ENCODE measurements at places on chromosomes 7 and 10. TPM values are rescaled to one million over a fixed set of nuclear protein-coding genes. Genes with fewer than 3 reads are reported as not detected.

LRIT1 gene
- total RNA-seq, result not detected

DNA sequence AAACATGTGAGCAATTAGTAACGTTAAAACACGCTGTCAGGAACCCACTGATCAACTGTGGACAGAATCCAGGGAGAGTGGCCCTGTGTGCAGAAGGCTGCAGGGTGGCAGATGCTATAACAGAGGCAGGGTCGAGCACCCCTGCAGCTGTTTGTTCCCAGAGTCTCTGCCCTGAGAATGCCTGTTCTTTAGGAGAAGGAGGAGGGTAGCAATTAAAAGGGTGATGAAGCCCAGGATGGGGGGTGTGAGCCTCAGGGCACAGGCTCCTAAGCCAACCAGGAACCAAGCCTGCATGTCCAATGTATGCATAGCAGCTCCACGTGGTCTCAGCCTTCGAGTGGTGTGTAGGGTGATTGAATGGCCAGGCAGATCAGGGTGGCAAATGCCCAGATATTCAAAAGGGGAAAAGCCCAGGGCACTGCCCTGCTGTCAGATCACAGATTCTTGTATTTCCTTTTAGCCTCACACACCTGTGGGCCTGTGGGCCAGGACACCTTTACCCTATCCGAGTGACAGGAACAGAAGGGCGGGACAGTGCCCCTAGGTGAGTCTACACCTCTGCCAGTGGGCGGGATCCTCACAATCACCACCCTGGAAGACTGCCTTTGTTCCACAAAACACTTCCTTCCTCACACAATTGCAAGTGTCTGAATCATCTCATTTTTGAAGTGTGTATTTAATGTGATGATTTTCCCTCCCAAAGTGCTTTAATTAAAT is 7.3 kb downstream of the WDFY4 start:
- DNase-seq, result no peak
- H3K4me1 ChIP-seq, result no peaks in the 10 kb centered on the region
- no peak overlapping the region for H3K4me3 ChIP-seq
- no peak overlapping the region for H3K27ac ChIP-seq

- H3K4me3 ChIP-seq, result no peak overlapping the region
- peaks cover 14% of the 10 kb centered on the region for H3K4me1 ChIP-seq
- peaks cover 15% of the 10 kb centered on the region for H3K36me3 ChIP-seq
- H3K27ac ChIP-seq, result peak overlapping the region; percentile 26
- no peaks in the 10 kb centered on the region for H3K27me3 ChIP-seq
Observed at GRCh38 chr10:67808704-67809103, 29.3 kb downstream of the DNAJC12 start.

DNA sequence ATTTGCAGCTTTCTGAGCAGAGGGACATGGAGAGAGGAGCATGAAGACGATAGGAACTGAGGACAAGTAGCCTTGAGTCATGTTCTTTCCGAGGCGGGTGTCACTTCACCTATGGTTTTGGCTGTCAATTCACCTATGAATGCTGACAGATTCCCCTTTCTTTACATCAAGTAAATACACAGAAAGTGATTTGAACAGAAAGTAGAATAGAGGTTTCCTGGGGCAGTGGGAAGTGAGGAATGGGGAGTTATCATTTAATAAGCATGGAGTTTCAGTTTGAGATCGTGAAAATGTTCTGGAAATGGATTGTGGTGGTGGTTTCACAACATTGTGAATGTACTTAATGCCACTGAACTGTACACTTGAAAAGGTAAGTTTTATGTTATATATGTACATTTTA is 138.4 kb upstream of the MDFIC start:
- no peaks in the 10 kb centered on the region for H3K27me3 ChIP-seq
- H3K36me3 ChIP-seq, result no peaks in the 10 kb centered on the region
- H3K4me1 ChIP-seq, result peaks cover 18% of the 10 kb centered on the region

HBP1 gene
- total RNA-seq, result 16.6 TPM

GRCh38 chr7:74535951-74536356 is 82.2 kb downstream of the GTF2IRD1 start:
- no peak for DNase-seq
- H3K4me1 ChIP-seq, result no peaks in the 10 kb centered on the region
- no peak overlapping the region for H3K27ac ChIP-seq
- H3K36me3 ChIP-seq, result no peaks in the 10 kb centered on the region
- H3K4me3 ChIP-seq, result no peak overlapping the region

- H3K27ac ChIP-seq, result no peak overlapping the region
- DNase-seq, result no peak
- H3K4me3 ChIP-seq, result no peak overlapping the region
- no peaks in the 10 kb centered on the region for H3K4me1 ChIP-seq
- H3K27me3 ChIP-seq, result no peaks in the 10 kb centered on the region
- H3K36me3 ChIP-seq, result no peaks in the 10 kb centered on the region
Observed at GRCh38 chr10:24170199-24170598, 38.7 kb upstream of the KIAA1217 start.

GRCh38 chr7:8125680-8126444 is 136.1 kb downstream of the ICA1 start:
- peaks cover 82% of the 10 kb centered on the region for H3K4me1 ChIP-seq
- H3K36me3 ChIP-seq, result peaks cover 7% of the 10 kb centered on the region
- peaks cover 5% of the 10 kb centered on the region for H3K27me3 ChIP-seq

- H3K36me3 ChIP-seq, result no peaks in the 10 kb centered on the region
- H3K27ac ChIP-seq, result no peak overlapping the region
- no peak overlapping the region for H3K4me3 ChIP-seq
- no peak for DNase-seq
- H3K27me3 ChIP-seq, result peaks cover 3% of the 10 kb centered on the region
- no peaks in the 10 kb centered on the region for H3K4me1 ChIP-seq
Observed at GRCh38 chr10:133162910-133163856, 3.2 kb downstream of the KNDC1 start.

DNA sequence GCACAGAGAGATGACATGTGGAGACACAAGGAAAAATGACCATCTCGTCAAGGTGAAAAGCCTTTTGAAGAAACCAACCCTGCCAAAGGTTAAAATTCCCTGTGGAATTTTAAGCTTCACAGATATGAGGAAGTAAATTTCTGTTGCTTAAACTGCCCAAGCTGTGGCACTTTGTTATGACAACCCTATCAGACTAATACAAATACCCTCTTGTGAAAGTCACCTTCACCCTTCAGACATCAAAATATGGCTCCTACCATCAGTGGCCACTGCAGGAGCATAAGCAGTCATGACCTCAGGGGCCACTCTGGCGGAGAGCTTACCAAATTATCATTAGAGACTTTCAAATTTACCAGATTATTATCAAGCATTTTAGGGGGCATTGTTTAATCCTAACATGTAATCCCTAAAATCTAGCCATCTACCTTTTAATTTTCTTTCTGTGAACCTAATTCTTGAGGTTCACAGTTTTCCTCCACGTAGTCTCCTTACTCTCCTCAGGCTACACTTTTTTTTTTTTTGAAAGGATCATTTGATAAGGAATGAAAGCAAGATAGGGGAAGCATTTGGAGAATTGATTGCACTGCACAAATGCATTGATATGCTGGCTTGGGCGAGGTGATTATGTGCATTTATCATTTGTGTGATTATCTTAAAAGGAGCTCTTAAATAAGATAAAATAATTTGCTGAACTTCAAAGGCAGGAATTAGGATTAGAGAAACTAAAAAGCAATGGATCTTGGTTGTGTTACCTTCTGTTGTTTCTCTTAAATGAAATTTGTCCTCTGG is 90.3 kb downstream of the TMEM168 start:
- no peak overlapping the region for H3K4me3 ChIP-seq
- H3K36me3 ChIP-seq, result no peaks in the 10 kb centered on the region
- H3K27me3 ChIP-seq, result peaks cover 2% of the 10 kb centered on the region
- H3K4me1 ChIP-seq, result no peaks in the 10 kb centered on the region
- no peak for DNase-seq

- no peaks in the 10 kb centered on the region for H3K4me1 ChIP-seq
- H3K27me3 ChIP-seq, result no peaks in the 10 kb centered on the region
- H3K27ac ChIP-seq, result no peak overlapping the region
- no peak for DNase-seq
Observed at GRCh38 chr7:121447243-121447910, 51.3 kb upstream of the FAM3C start.

CCSER2 gene
- total RNA-seq, result 53.6 TPM

DNA sequence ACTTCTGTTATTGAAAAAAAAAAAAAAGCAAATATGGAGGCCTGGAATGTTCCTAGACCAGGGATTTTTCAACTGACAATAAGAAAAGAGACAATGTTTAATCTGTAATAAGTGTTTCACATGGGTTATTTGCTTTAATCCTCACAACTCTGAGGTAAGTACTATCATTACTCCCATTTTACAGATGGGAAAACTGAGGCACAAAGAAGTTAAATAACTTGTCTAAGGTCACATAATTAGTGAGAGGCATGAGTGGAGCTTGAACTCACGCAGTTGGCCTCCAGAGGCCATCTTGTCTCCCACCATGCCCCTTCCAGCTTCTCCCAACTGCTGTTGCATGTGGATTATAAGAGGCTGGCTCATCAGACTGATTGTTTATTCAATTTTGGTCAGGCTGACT is 36.6 kb upstream of the CREB5 start:
- H3K27ac ChIP-seq, result no peak overlapping the region
- no peak for DNase-seq
- H3K27me3 ChIP-seq, result no peaks in the 10 kb centered on the region
- H3K4me3 ChIP-seq, result no peak overlapping the region
- no peaks in the 10 kb centered on the region for H3K36me3 ChIP-seq

- no peak for DNase-seq
- no peaks in the 10 kb centered on the region for H3K27me3 ChIP-seq
- H3K36me3 ChIP-seq, result no peaks in the 10 kb centered on the region
- no peaks in the 10 kb centered on the region for H3K4me1 ChIP-seq
- H3K4me3 ChIP-seq, result no peak overlapping the region
- no peak overlapping the region for H3K27ac ChIP-seq
Observed at GRCh38 chr7:126570845-126571244, 681.9 kb downstream of the GRM8 start.

EBF3 gene
- not detected for total RNA-seq

ENO4 gene
- total RNA-seq, result not detected

HOXA9 gene
- total RNA-seq, result not detected

VWA2 gene
- not detected for total RNA-seq

DNA sequence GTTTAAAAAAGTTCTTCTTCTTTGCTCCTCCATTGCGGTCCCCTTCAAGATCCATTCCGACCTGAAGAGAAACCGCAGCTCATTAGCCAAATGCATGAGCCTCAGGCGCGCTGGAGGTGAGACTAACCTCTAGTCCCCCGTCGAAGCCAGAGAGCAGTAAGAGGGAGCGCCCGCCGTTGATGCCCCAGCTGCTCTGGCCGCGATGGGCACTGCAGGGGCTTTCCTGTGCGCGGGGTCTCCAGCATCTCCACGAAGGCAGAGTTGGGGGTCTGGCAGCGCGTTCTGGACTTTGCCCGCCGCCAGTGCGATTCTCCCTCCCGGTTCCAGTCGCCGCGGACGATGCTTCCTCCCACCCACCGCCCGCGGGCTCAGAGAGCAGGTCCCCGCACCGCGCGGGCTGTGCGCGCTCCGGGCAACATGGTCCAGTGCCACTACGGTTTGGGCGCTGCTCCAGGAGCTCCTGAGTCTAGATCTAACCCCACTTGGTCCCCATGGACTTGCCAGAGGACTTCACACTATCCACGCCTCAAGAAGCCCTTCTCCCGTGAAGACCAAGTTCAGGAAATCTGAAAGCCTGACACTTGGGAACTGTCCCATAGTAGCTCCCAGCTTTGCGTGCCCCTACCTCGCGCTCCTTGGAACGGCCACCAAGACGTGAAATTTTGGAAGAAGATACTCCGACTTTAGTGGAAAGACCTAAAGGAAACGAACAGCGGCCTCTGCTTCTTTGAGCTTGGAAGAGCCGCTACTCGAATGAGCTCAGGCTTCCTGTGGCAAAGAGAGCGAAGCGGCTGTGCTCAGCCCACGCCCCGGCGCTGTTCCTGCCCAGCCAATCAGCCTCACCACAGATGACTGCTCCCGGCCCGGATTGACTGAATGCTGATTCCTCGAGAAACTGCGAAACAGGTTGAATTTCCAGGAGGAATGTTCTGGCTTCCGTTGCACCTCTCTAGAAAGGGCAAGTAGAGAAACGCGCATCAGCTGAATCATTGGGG is at the start of gene ABCB1:
Gene ABCB1 (minus strand): TSS at position 755 of the 995 bp plus-strand sequence. CDS start 700 bp downstream, at position 55.
- peak; percentile 25 for DNase-seq
- peaks cover 31% of the 10 kb centered on the region for H3K4me1 ChIP-seq
- H3K4me3 ChIP-seq, result peak within 1 kb of the TSS; percentile 89
- peak within 1 kb of the TSS; percentile 5 for H3K27ac ChIP-seq
- no peaks in the 10 kb centered on the region for H3K36me3 ChIP-seq
- H3K27me3 ChIP-seq, result peaks cover 24% of the 10 kb centered on the region

DNA sequence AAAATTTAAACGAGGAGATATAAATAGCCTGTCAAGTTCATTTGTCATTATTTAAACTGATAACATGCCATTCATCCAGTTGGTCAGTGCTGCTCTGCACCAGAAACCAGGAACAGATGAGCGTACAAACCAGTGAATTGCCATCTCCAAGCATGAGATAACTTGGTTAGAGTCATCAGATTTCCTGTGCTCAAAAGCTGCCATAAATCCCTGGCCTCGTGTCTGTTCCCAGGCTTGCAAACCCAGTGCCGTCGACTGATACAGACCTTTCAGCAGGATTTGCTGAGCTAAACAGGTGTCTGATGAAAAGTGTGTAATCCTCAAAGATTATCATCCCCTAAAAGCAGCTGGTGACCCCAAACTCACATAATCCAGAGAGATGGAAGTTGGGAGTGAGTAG is 96.0 kb upstream of the SAMD8 start:
- no peaks in the 10 kb centered on the region for H3K27me3 ChIP-seq
- peaks cover 10% of the 10 kb centered on the region for H3K36me3 ChIP-seq
- peaks cover 53% of the 10 kb centered on the region for H3K4me1 ChIP-seq
- H3K27ac ChIP-seq, result no peak overlapping the region
- H3K4me3 ChIP-seq, result no peak overlapping the region
- DNase-seq, result no peak

Measured in activated T-helper 1 cell treated with anti-CD3 and anti-CD28 coated beads, Interleukin-12 subunit alpha, Interleukin-12 subunit beta, Interleukin-2, Interleukin-4 antibody, amounts not matched to agents 30 ng/mL and 10 ng/mL and 1 ng/mL, durations not matched to agents 14 hours and 24 hours and 36 hours (primary cell).